ENCODE measurements at places on chromosomes 3 and 15.

- no peak for DNase-seq
Measured at GRCh38 chr3:112889357-112889756, 42.7 kb upstream of the CD200R1L start.

DNA sequence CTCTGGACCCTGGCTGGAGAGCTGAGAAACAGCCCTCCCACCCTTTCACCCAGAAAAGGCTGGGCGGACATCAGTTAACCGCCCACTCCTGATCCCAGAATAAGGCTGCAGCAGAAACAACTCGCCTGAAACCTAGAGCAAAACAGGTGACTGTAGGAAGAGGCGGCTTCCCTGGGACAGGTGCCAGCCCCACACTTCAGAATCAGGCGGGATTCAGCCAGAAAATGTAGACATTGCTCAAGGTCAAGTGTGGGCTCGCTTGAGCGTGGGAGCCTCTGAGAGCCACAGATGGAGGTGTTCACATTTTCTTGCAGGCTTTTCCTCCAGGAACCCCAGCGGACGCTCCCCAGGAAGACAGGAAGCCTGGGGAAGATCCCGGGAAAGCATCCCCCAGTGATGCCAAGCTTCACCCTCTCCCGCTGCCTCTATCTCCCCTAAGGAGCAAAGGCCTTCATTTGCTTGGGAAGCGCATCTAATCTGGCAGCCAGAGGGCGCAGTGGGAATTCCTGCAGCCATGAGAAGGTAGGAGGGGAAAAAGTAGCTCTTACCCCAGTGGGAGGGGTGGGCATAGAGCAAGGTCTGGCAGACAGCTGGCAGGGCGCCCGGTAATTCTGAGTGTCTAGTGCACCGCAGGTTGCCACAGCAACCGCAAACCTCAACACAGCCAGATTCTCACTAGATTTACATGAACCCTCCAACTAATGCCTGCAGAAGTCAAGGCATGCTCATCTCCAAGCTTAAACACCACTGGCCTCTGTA, 77.7 kb downstream of the OCA2 start:
- no peak for DNase-seq

- DNase-seq: no peak
Measured at GRCh38 chr3:178259703-178260102, 276.5 kb upstream of the KCNMB2 start.

- DNase-seq: no peak
Measured at GRCh38 chr15:49610157-49610918, 10.3 kb downstream of the FAM227B start.

DNA sequence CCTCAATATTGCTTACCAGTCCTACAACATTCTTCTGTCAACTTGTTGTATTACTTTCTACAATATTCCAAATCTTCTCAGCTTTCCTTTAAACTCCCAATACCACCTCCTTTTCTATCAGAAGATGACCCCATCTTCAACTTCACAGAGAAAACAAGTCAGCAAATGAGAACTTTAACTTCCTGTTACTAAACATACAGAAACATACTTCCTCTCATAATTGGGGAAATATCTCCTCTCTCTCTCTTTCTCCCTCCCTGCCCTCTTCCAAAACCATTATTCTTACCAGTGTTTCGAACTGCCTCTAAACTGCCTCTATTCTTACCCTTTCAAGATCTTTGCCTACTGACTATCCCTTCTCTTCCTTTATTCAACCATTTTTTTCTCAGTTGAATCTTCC, 1.8 kb upstream of the SNAP23 start:
- no peak for DNase-seq

Data from activated CD8-positive, alpha-beta memory T cell treated with anti-CD3 and anti-CD28 coated beads for 4 hours (primary cell).